IPS DF 6.9 (cell line): ENCODE measurements at places on chromosomes 2 and 18.
A peak's percentile ranks its signal among the peaks of the same experiment; 100 is the strongest.

DNA sequence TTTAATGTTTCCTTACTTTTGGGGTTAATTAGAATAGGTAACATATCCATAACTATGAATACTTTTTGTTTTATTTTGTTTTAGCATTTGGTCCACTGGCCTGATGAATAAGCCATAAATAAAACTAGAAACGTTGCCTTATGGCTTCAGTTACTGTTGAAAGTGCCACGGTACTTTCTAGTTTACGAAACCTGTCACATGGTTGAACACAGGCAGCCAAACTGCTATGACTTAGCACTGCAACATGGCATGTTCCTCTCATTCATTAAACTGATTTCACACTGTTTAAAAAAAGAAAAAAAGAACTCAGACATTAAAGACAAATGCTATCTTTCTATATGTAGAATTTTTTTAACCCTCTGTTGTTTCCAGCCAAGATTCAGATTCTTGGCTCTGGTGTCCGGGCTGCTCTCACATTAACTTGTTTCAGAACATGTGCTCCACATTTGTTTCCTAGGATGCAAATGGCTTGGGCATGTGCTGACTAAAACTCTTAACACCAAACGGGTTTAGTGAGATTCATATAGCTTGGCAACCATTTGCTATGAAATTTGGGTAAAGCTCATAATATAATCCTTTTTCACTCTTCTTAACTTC is 323.9 kb upstream of the RND3 start:
- DNase-seq = no peak

- DNase-seq = no peak
These were observed 204.9 kb downstream of the PTGR3 start for GRCh38 chr18:75003764-75004690.

DNA sequence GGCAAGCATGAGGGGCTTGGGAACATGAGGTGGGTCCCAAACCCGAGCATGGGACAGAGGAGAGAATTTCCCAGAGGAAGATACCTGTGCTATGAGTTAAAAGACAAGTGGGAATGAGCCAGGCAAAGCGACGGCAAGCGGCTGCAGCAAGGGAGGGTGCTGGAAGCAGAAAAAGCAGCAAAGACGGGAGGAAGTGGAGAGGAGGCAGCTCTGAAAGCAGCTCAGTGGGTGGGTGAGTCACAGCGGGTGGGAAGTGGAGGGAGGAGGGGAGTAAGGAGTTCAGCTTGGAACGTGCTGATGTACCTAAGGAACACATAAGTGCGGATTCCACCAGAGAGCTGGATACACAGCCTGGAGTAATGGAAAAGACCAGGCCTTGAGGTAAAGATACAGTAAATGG is 41.4 kb downstream of the THUMPD2 start:
- peak; percentile 11 for DNase-seq

DNA sequence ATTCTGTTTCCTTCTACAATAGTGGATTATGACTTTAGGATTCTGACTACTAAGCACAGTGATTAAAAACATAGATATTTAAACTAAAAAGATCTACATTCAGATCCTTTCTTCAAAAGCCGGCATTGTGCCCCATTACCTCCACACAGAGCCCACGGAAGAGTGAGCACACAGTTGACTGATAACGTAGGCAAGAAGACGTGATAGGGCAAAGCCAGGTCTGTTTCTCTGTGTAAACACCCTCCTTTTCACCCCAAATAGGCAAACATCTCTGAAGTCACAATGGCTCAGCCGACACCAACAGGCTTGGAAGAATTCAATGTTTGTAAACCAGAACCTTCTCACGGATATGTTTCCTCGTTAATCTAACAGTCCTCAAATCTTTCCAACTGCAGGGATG is 302.9 kb downstream of the CMPK2 start:
- no peak for DNase-seq

GRCh38 chr18:74522635-74523548 is 11.4 kb upstream of the CNDP1 start:
- DNase-seq = no peak

- DNase-seq = no peak
These were observed 27.7 kb downstream of the SNORC start for GRCh38 chr2:232897598-232898408.

GRCh38 chr18:54973046-54973445 is 13.8 kb upstream of the CCDC68 start:
- DNase-seq = no peak

DNA sequence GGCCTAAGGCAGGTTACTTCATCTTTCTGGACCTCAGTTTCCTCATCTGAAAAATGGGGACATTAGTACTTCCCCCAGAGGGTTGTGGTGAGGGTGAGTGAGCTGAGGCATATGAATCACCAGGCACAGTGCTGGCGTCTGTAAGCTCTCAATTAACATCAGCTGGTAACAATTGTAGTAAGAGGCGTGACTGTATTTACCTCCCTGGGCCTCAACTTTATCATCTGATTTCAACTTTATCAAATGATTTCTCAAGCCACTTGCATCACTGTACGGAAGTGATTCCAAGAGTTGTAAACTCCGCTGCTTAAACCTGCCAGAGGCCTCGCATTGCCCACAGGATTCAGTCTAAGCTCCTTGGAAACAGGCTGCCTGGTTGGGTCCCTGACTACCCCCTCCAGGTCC is 53.6 kb upstream of the PKDCC start:
- no peak for DNase-seq

DNA sequence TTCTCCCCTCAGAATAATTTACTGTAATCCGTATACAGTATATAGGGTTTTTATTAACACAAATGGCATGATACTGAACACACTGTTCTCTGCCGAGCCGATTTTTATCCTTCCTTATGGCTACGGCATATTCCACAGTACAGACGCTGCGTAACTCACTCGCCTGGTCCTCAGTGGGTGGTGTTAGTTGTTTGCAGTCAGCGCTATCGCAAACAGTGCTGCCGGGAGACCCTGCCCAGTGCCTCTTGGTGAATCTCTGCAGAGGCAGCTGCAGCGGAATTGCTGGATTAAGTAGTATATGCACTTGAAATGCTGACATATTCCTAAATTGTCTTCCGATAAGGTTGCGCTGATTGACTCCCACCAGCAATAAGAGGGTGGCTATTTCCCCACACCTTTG is 73.9 kb downstream of the MARCO start:
- DNase-seq = no peak

- no peak for DNase-seq
These were observed 424.8 kb upstream of the ZEB2 start for GRCh38 chr2:144944546-144945220.

GRCh38 chr2:131041402-131042147 is 51.7 kb downstream of the FAM168B start:
- no peak for DNase-seq

DNA sequence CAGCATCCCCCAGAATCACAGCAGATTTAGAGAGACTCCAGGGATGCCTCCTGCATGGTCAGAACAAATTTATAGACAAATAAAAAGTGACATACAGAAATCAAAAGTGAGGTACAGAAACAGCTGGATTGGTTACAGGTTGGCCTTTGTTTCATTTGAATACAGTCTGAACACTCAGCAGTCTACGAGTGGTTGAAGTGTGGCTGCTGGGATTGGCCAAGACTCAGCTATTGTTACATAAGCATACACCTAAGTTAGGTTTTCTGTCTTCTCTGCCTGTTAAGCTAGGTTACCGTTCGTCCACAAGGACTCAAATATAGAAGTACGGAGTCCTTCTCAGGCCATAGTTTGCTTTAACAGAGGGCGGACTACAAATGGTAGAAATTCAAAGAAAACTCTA is 262.4 kb upstream of the SLC14A2 start:
- DNase-seq = no peak

GRCh38 chr2:76569819-76570218 is 859.1 kb upstream of the GCFC2 start:
- DNase-seq = no peak

- DNase-seq = no peak
These were observed 262.0 kb downstream of the AFF3 start for GRCh38 chr2:99880148-99880963.

DNA sequence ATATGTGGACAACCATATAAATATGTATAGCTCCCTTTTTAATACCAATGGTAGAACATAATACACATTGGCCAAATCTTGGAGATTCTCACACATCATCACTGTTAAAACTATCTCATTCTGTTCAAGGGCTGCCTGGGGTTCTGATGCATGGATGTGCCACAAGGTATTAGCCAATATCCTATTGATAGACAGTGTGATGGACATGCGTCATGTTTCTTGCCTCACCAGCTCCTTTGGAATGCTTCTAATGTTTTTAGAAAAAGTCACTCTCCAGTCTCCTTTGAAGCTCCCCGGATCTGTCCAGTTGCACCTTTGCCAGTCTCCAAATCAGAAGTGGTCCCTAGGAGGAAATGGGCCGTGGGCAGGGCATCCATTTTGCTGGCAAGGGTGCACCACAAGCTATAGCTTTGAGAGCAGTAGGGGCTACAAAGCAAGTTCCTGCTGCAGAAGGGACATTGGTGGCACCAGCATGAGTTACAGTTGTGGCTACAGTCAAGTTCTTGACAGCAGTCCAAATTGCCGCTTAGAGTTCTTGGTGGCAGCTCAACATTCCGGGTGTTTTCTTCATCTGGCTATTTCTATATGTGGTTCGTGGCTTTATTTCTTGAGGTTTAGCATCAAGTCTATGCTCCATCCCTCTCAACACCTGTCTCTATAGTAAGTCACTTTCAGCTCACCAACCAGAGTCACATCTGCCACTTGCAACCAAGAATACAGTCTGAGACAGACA is 25.1 kb upstream of the ATRAID start:
- DNase-seq = no peak

DNA sequence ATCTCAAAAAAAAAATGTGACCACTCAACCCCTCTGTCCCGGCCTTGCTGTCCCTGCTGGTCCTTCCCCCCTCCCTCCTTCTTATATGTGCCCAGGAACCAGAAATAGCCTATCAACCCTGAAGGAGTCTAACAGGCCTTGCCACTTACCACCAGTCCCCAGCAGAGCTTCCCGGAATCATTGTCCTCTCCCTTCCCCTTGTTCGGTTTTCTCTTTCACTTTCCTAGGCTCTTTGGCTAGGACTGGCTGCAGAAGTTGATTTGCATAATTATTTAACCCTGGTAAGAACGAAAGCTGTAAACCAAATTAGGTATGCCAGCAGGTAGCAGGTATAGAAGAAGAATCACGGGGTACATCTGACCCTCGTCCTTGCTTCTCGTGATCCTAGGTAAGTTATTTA is 72.6 kb upstream of the ZNF532 start:
- no peak for DNase-seq

GRCh38 chr18:10284540-10285282 is 169.7 kb upstream of the APCDD1 start:
- DNase-seq = no peak

DNA sequence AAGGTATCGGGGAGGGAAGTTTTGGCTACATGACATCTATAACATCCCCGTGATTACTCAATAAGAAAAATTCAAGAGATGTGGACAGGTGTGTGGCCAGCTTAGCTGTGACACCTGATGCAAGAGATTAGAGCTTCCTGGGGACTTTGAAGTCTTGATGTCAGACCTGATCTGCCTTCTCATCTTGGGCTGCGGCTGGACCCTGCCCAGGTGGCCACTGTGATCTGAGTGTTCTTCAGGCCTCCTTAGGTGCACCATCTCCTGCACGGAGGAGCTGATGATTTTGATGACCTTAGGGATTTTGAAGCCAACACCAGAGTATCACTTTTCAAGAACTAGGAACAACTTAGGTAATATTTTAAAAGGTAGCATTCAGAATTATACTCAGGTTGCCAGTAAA is 113.5 kb downstream of the FEZ2 start:
- DNase-seq = no peak

DNA sequence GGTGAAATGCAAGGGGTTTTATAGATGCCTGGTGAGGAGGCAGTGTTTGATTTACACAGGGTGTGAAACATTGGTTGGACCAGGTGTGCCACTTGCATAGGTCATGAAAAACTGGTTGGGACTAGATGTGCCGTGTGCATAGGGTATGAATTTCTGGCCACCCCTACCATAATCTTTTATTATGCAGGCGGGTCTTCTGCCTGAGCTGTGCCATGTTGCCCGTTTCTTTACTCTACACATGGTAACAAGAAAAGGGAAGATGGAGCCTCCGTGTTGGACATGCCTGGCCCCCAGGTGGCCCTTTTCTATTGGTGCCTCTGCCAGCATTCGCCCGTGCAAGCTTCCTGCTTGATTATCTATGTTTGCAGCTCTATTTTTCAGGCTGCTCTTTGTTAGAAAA is 805.4 kb downstream of the TRIB2 start:
- DNase-seq = no peak
